CD4-positive, alpha-beta T cell treated with Interferon alpha-2 for 1 hour (primary cell): ENCODE measurements at places on chromosomes 6 and 20.

GRCh38 chr20:32339116-32339515, 19.0 kb upstream of the ASXL1 start:
- no peak for DNase-seq

- DNase-seq, result no peak
Observed at GRCh38 chr6:19157486-19157885, 679.7 kb upstream of the ID4 start.

DNA sequence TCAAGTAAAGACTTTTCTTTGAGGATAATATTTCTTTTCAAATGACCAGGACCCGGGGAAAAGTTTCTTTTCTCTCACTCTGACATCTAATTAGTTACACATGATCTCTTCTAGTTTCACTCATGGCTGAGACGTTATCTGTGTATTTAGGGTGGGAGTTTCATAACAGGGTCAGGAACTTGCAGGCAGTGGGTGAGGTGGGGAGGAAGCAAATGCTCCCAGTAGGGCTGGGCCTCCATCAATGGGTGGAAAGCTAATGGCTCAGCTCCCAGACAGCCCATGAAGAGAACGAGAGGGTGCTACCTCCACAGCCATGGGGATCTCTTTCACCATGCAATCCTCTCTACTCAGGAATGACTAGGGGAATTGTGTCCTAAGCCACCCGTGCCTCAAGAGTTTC, 119.3 kb downstream of the F13A1 start:
- no peak for DNase-seq

- DNase-seq, result no peak
Observed at GRCh38 chr20:37354210-37355195, 8.6 kb downstream of the SRC start.

- no peak for DNase-seq
Observed at GRCh38 chr6:137415834-137416190, 78.4 kb downstream of the OLIG3 start.

GRCh38 chr6:87155842-87156815, 764 bp downstream of the ZNF292 start:
- peak; percentile 74 for DNase-seq

GRCh38 chr20:9660236-9660868, 146.0 kb downstream of the LAMP5 start:
- DNase-seq, result no peak

DNA sequence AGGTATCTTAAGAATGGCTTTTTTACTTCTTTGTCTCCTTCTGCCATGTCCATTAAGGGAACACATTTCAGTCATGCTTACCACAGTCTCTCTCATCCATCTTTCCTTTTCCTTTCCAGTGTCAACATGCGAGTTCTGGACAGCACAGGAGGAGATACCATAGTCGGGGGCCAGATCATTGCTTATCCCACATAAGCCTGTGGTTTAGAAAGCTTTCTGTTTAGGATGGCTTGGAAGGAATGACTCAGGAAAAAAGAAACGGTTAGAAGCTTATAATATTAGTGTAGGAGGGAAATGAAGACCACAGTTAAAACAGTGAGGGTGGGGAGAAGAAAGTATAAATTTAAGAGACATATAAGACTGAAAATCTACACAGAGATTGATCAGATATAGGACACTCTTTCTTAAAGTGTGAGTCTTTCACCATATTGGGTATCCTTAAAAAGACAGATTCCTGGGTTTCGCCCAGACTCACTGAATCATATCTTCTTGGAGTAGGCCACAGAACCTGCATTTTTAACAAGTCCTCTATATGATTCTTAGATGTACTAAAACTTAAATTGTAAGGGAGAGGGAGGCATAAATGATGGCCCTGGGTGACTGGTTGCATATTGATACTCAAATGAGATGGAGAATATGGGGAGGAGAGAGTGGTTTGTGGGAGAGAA, 36.1 kb downstream of the DSE start:
- no peak for DNase-seq

DNA sequence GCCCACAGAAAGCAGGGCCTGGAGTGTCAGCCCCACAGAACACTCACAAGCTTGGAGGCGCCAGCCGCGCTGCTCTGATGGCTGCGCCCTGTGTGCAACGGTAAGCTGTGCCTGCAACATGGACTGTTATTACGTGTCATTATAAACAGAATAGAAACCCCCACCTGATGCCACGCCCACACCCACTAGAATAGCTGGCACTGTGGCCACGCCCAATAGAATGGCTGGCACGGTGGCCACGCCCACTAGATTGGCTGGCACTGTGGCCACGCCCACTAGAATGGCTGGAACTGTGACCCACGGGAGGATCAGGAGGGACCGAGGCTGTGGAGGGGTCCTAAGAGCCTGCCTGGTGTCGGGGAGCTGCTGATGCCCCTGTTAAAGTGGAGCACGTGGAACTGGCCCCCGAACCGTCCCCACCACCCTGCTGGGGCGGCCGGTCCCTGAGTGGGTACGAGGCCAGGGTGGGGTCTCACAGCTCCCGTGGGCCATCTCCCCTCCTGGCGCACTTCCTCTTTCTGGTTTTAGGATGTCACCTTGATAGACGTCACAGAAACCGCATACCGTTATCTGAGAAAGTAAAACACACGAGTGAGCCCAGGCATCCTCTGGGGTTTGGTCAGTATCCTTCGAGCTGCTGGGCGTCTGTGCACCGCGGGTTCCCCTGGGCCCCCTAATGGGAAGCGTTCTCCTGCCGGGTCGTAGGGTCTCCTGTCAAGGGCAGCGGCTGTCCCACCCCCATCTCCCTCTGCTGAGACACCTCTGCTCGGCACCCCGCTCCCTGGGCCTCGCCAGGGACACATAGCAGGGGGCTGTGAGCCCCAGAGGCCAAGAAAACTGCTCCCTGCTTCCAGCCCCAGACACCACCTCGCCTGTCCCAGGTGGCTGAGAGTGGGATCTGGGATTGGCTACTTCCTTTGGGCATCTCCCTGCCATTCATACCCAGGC, 25.4 kb downstream of the SLC17A9 start:
- peak; percentile 89 for DNase-seq

GRCh38 chr6:166851911-166852310, 104.4 kb downstream of the RNASET2 start:
- DNase-seq, result no peak

DNA sequence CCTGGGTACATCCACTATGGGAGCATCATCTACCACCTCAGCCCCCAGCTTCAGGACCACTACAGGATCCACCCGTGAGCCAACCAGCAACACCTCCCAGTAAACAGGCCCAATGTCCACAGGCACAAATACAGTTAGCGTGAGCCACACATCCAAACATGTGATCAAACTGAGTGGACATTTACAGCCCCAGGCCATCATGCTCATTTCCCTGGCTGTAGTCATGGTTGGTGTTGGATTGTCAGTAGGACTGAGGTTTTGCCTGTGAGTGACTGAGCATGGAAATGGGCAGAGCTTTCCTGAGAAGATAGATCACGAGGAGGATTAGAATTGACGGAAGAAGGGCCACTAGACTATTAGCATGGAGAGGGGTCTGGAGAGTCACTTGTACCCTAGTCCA, 10.7 kb upstream of the MUC21 start:
- DNase-seq, result no peak

DNA sequence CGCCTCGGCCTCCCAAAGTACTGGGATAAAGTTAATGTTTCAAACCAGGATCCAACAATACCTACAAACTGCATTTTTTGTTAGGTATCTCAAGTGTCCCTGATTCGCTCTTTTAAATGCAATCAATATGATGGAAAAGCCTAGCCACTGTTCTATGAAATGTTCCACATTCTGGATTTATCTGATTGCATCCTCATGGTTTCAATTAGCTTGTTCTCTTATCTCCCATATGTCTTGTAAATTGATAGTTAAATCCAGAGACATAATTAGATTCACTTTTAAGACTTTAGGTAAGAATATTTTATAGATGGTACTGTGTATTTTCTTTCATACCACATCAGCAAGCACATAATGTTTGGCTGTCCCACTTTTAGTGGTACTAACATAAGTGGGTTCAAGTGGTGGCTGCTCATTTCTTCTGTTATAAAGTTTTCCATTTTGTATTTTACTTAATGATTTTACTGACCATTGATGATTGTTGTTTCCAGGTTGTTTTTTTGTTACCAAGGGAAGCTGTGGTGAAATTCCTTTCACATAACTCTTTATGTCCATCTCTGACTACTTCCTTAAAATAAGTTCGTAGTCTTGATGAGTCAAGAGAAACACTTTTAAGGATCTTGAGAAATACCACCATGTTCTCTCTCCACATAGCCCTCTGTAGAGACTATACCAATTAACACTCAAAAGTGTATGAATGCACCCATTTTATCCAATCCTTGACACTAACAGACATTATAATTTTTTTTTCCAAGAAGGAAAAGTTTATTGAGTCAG, 40.5 kb downstream of the RNGTT start:
- DNase-seq, result no peak

DNA sequence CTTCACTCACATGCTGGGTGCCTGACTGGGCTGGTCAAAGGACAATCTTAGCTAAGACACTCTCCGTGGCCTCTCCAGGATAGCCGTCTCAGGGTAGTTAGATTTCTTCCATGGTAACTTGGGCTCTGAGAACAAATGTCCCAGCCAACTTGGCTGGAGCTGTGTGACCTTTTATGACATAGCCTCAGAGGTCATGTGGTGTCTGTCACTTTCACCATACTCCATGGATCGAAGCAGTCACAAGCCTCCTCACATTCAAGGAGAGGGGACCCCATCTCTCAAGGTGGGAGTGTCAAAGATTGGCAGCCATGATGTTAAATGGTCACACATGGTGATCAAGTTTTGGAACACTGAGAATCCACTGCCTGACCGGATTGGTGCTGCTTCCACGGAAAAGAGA, 190.9 kb upstream of the SUPT3H start:
- DNase-seq, result no peak

DNA sequence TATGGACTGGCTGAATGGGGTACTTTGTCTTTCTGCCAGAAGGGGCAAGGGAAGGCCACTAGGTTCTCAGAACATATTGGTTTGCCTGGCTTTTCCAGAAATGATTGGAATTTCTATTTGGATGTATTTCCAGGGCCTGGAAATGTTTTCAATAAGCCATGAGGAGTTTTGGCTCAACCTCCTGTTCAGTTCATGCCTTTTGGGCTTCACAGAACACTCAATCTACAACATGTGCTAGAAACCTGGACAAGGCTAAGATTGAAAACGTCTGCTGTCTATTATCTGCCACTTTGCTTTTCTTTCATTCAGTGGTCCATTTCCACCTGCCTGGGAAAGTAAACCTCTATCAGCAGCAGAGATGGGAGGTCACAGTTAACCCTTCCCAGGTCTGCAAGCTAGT, 793.4 kb downstream of the TENT5A start:
- DNase-seq, result no peak

- no peak for DNase-seq
Observed at GRCh38 chr20:59153832-59154231, 9.8 kb upstream of the ZNF831 start.

DNA sequence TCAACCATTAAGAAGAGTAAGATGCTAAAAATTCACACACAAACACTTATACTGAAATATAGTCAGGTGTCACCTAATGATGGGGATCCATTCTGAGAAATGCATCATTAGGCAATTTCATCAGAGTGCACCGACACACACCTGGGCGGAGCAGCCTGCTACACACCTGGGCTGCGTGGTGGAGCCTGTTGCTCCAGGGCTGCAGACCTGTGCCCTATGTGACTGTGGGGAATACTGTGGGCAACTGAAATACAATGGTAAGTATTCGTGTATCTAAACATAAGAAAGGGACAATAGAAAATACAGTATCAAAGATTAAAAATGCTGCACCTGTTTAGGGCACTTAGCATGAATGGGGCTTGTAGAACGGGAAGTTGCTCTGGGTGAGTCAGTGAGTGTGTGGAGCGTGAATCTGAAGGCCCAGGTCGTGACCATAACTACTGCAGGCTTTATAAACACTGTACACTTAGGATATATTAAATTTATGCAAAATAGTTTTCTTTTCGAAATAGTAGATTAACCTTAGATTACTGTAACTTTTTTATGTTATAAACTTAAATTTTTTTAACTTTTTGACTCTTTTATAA, 124.4 kb upstream of the AFDN start:
- no peak for DNase-seq

GRCh38 chr6:32116674-32117073, 7.5 kb upstream of the TNXB start:
- no peak for DNase-seq

DNA sequence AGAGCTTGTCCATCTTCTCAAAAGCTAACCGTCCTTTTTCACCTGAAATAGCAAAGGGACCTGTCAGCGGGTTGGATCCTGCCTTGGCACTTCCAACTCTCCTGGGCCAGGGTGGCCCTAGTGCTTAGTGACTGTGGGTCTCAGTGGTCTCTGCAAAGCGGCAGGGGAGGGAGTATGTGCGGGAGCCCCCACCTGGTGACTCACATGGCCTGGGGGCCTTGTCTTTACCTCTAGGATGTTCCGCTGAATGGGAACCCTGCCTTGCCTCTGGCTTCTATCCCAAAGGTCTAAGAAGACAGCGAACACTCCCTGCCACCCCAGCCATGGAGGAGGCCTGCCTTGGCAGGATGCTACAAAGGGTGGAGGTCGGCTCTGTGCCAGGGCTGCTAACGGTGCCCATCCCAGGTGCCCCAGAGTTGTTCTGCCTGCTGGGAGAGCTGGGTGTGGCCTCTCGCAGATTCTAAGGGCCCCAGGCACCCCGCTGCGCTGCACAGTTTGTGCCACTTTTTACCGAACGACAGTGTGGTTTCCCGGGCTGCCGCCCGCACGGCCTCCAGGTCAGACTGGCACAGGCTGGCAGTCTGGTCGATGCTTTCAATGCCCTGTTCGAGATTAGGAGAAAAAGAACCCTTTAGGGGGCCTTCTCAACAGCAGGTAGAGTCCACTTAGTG, 77.2 kb downstream of the PTPN1 start:
- DNase-seq, result no peak

GRCh38 chr6:122998403-122998975, 2.5 kb downstream of the CLVS2 start:
- DNase-seq, result no peak

- no peak for DNase-seq
Observed at GRCh38 chr6:128848212-128848935, 34.6 kb upstream of the LAMA2 start.

GRCh38 chr6:46098678-46099077, 31.1 kb upstream of the ENPP4 start:
- no peak for DNase-seq

DNA sequence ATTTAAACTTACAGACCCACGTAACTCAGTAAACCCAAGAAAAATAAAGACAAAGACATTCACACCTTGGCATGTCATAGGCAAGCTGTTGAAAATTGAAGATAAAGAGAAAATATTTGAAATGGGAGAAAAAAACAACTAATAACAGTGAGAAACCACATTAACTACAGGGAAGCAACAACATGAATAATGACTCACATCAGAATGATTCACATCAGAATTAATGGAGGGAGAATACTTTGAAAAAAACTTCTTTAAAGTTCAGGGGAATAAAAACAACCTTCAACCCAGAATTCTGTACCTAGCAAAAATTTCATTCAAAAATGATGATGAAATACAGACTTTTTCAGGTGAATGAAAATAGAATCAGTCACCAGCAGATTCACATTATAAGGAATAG, 32.9 kb upstream of the SLC22A3 start:
- no peak for DNase-seq

DNA sequence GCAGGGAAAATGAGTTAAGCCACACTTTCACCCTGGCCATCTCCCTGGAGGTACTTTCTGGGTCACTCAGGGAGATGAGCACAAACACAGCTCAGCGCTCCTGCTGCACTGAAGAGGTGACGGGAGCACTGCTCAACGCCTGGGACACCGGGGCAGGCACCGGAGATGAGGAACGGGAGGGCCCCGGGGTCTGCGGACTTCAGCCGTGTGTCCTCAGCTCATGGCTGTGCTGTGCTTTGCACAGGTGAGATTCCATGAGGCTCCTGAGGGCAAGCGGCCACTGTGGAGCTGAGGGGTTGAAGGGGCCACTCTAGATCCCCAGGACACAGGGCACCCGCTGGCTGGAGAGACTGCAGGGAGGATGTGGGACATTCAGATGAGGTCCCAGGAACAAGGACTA, 234.2 kb upstream of the EXOC2 start:
- DNase-seq, result no peak
